Effector memory CD8-positive, alpha-beta T cell (primary cell): ENCODE measurements at places on chromosomes 4 and X.

GRCh38 chr4:40916880-40917279 is 167.1 kb downstream of the NSUN7 start:
- DNase-seq: no peak

DNA sequence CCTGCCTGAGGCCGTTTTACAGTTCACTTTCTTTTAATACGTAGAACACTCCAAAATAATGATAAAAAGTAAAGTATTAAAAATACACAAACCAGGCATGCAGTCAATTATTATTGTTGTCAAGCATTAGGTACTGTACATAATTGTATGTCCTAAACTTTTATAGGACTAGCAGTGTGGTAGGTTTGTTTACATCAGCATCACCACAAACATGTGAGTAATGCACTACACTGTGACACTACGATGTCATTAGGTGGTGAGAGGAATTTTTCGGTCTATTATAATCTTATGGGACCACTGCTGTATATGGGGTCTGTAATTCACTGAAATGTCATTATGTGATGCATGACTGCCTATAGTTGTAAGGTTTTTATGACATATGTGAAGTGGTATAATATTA is 149.5 kb upstream of the SH3RF1 start:
- DNase-seq: no peak

DNA sequence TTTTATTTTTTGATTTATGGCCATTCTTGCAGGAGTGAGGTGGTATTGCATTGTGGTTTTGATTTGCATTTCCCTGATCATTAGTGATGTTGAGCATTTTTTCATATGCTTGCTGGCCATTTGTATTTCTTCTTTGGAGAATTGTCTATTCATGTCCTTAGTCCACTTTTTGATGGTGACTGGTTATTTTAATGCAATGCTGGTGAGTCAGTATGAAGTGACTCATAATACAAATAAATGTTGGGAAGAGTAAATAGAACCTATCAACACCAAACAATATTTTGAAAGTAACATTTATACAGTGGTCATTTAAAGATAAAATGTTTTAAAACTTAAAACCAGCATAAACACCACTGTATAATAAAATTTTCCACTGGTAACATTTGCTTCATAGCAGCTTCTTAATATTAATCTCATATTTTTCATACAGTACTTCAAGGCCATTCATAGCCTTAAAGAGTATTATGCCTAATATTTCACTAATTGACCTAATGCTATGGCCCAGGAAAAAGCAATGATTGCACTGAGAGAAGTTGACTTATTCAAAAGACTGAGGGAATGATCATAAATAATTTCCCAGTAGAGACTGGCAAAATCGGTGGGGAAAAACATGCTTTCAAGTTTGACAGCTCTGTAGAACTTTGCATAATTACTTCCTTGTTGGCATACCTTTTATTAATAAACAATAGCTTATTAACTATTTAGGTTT is 33.9 kb downstream of the CASK start:
- DNase-seq: no peak

- DNase-seq: no peak
Observed at GRCh38 chrX:148872161-148872535, 371.7 kb downstream of the AFF2 start.

GRCh38 chr4:169045862-169046584 is 36.0 kb upstream of the CBR4 start:
- DNase-seq: no peak

DNA sequence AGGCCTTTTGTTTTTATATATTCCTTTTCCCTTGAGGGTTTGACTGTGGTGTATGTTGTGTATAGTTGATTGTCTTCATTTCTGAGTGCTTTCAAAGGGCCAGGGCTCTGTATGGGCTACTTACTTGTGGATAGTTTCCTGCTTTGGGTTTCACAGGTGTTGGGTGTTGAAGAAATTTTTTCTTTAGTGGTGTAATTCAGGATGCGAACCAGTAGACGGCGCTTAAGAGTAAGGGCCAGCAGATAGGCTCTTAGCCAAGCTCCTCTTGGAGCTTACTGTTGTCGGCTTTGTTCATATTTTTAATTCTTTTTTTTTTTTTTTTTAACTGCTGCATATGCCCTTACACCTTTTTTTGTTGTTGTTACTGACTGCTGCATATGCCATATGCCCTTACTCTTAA is 276.3 kb upstream of the GALNT7 start:
- no peak for DNase-seq

DNA sequence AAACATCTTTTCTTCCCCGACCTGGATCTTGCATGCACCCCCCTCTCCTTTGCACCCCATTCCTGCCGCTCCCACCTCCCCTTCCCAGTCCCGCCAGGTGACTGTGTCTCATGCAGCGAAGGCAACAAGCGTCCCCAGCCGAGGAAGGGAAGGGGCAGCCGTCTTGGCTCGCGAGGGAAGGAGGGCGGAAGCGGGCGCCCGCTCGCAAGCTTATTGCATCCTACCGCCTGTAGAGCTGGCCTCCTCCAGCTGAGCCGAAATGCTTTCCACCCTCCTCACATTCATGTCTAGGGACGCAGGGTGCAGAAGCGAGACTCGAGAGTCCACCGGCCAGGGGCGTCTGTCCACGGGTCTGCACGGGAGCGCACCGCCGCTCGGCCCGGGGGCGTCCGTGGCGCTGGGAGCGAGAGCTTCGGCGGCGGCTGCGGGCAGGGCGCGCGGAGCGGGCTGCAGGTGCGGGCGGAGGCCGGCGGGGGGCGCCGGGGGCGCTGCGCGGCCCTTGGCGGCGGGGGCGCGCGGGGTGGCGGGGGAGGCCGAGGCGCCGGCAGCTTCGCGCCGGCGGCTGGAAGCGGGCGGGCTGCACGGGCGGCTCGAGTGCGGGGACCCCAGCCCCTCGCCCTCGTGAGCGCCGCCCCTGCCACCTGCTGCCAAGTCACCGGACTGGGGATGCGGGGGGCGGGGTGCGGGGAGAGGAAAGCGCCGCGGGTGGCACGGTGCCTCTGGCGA is at the start of gene KCNIP4:
KCNIP4 (minus strand) TSS at position 426 of the 726 bp plus-strand sequence.
- no peak for DNase-seq

DNA sequence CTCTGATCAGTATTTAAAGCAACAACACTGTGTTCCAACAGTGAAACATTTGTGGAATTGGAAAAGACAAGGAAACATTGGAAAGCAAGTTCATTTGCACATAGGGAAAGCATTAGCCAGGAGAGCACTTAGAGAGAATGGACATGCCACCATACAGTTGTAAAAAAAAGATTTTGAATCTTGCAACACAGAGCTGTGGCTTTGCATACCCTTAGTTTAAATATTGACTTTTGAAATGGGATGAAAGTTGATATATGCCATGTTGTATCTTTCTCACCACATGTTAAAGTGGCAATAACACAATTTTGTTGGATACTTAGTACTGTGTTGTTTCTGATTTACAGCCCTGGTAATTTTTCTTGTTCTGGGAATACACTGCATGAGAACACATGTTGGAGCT is 208.1 kb downstream of the BMPR1B start:
- no peak for DNase-seq

- no peak for DNase-seq
Observed at GRCh38 chr4:39729557-39729956, 31.6 kb downstream of the UBE2K start.

DNA sequence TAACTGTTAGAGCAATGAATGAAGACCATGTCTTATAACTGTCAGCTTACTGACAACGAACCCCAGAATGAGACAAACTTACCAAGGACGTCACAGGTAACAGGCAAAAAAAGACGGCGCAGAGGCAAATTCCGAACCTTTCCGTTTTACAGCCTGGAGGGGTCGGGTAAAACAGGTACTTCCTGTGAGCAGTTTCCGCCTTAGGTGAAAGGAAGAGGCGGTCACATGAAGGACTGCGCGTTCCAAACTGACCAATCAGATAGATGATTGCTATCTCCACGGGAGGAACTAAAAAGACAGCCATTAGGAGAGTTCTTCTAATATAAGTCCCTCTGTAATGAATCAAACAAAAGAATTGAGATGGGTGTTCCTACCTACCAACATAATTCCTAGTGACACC is at the start of gene COX7B2:
COX7B2 (minus strand) TSS at position 168 of the 400 bp plus-strand sequence. CDS start 174,053 bp downstream, outside the sequence.
- DNase-seq: no peak

- DNase-seq: no peak
Observed at GRCh38 chr4:27327421-27328181, 467.0 kb downstream of the STIM2 start.

DNA sequence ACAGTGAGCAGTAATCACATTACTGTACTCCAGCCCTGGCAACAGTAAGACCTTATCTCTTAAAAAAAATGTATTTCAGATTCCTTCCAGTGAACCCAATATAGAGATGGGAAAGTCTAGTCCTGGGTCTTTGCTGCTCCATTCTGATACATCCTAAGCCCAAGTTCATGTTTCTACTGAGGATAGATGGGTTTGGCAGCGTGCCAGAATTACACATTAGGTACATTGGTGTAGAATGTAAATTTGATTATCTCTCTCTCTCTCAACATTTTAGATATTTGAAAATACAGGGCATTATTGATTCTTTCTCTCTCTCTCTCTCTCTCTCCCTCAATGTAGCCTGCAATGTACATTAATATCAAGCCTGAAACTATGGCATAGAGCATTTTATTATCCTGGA is 43.5 kb upstream of the ZNF330 start:
- DNase-seq: no peak

- DNase-seq: no peak
Observed at GRCh38 chr4:41795796-41796385, 47.4 kb upstream of the PHOX2B start.

GRCh38 chr4:85496126-85496849 is 21.3 kb downstream of the ARHGAP24 start:
- DNase-seq: no peak

- DNase-seq: no peak
Observed at GRCh38 chr4:172842779-172843178, 325.8 kb upstream of the GALNT7 start.

- no peak for DNase-seq
Observed at GRCh38 chr4:87032884-87033533, 98.2 kb downstream of the AFF1 start.

- no peak for DNase-seq
Observed at GRCh38 chrX:8189096-8189830, 18.2 kb upstream of the VCX2 start.

- no peak for DNase-seq
Observed at GRCh38 chrX:114626323-114626722, 42.4 kb downstream of the HTR2C start.

DNA sequence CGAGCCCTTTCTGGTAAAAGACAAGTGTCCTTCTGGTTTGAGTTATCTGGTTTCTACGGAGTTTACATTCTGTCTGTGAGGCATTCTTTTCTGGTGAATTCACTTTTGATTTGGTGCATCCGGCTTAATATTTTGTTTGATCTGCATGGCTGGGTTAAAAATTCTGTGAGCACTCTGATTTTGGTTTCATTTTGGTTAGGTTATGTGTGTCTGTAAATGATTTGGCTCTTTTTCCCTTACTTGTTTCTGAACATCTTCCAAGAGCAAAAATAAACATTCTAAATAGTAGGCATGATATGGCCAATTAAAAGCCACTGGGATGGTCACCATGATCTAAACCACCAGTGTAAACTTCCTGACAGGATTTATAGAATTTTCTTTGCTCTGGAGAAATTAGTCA is 85.7 kb upstream of the PTPN13 start:
- DNase-seq: no peak

DNA sequence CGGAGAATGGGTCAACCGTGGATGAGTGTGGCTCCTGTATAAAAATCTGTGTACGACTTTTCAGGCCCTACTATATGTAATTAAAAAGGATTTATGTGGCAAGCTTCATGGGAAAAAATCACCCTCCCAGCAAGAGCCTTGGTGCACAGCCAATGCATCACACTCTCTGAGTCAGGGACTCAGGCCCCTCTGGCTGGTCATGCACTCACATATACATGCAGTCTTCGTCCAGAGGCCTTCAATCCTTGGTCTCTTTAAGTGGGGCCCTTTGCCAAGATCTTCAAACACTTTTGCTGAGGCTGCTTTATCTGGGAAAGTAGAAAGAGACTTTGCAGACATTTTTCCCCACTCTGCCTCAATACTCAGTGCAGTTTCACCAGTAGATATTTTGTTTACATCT is 311.4 kb upstream of the FSTL5 start:
- no peak for DNase-seq

DNA sequence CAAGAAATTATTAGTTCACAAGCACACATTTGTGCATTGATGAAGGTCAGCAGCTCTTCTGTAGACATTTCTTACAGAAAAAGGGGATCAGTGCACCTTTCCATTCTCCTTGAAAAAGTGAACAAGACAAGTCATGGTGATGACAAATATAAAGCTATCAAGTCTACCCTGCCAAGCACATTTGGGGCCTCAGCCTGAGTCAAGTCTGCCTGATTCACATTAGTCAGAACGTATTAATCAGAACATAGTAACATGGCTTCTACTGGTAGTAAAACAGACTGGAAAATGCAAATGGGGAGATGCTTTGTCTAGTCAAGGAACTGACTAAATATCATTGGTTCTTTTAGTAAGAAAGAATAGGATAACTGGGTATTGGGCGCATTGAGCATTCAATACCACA is 2305.1 kb downstream of the PCDH7 start:
- no peak for DNase-seq

- DNase-seq: no peak
Observed at GRCh38 chr4:174531486-174531885, 9.2 kb upstream of the HPGD start.

- no peak for DNase-seq
Observed at GRCh38 chr4:67342291-67342690, 203.0 kb downstream of the CENPC start.

- no peak for DNase-seq
Observed at GRCh38 chr4:74598611-74599325, 153.8 kb downstream of the AREG start.

DNA sequence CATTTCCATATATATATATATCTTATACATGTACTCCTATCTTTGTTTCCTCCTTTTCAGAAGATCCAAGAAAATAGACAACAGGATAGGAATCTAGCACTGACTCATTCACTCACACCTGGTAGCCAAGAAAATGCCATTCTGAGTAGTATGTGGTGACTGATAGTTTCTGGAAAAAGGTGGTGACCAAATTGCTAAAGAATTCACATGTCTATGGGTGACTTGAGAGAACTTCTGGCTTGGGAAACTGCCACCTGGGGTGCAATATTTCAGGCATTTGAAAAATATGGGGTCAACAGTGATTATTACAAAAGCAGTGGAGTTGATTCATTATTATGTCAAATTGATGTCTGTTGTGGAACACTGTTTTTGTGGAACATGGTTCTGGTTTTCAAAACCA is 605.1 kb downstream of the PCDH18 start:
- DNase-seq: no peak

- DNase-seq: no peak
Observed at GRCh38 chr4:107854356-107855022, 29.8 kb downstream of the SGMS2 start.

GRCh38 chrX:19707246-19707871 is 180.0 kb downstream of the SH3KBP1 start:
- DNase-seq: no peak
